ENCODE measurements at places on chromosomes 1 and 21.

- DNase-seq, result peak; percentile 3
Observed at GRCh38 chr1:86156566-86157455, at the start of gene COL24A1. Gene COL24A1, minus strand, starts transcription at chr1:86156772. Its CDS starts 376 bp downstream, at chr1:86156396.

DNA sequence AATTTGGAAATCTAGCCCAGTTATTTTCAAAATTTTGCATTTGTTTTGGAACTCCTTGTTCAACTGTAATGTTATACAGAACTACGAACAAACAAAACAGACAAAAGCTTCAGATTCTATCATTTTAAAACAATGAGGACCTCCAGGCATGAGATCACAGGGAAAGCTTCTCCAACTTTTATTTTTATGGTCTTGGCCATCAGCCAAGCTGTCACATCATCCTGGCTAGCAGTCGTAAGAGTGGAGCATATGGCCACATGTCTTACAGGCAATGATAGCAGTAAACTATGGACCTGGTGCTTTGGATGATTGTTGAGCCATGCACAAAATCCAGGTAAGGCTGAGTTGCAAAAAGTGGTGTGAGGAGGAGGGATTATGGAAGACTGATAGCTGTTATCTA lies 299.6 kb downstream of the LMX1A start:
- DNase-seq, result no peak

DNA sequence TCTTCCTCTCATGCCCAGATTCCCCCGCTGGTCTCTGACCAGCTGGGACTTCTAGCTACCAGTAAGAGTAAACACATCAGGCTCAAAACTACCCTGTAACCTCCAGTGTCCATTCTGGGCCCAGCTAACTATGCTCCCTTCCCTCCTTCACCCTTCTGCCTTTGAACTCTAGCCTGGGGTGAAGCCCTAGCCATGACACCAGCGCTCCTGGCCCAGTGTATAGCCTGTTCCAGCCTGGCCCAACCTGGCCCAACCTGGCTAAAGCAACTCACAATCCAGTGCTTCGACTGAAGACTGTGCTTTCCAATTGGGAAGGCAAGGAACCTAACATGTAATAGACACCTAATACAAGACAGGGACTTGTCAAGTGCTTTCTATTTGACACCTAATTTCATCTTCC lies 27.6 kb downstream of the CSMD2 start:
- no peak for DNase-seq

DNA sequence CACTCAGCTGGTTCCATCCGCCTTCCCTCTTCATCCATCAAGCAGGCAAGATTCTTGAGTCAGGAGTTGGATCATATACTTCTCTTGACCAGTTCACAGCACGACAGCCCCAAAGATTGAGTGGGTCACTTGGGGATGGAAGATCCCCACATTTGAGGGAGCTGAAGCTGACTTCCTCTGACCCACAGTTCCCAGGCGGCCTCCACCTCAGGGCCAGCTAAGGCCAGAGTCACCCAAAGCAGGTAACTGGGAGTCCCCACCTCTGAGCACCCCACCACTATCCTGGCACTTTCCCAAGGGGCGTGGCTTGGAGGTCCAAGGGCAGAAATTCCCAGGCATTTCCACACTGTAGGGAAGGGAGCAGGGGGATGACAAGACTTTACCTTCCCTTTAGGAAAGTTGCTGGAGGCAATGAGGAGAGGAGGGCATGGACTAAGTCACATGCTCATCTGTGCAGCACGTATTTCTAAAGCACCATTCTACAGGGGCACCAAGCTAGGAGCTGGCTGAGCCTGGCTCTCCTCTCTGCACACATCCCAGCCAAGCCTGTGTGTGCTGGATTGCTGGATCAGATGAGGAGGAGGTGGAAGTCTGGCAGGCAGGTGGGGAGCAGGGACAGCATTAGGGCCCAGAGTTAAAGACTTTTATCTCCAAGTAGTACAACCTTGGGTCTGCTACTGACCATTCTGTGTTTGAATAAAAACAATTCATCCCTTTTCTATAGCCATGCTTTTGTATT lies 1.3 kb upstream of the RD3 start:
- DNase-seq, result no peak

DNA sequence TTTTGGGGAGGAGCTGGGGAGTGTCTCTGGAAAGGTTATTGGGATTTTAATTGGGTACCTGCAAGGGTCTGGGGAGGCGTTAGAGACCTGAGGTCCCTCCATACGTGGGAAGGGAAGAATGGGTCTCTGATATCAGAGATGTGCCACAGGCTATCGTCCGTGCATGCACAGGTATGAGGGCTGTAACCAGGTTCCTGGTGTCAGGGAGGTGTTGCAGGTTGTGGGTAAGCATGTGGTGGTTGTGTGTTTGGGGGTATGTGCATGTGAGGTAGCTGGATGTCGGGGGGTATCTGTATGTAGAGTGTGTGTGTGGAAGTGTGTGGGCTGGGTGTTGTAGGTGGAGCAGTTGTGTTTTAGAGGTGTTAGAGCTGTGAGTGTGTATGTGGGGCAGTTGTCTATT lies 8.3 kb downstream of the AHDC1 start:
- no peak for DNase-seq

GRCh38 chr1:82106672-82107071 lies 305.9 kb downstream of the ADGRL2 start:
- no peak for DNase-seq

- no peak for DNase-seq
Observed at GRCh38 chr1:94983171-94983739, 56.3 kb upstream of the CNN3 start.

DNA sequence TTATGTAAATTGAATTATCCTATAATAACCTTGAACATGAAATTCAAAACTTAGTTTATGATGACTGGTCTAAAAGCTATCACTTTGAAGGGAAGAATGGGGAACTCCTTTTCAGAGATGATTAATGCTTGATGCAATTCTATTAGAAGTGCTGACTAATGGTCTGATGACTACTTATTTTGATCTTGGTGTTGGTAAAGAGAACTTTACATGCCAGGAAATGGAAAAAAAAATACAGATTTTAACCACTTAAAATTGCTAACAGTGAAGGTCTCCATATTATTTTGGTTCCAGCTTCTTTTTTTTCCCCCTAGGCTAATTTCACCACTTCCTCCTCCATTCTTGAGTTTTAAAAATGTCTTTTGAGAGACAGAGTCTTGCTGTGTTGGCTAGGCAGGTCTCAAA lies 22.9 kb downstream of the S1PR1 start:
- peak; percentile 83 for DNase-seq

- no peak for DNase-seq
Observed at GRCh38 chr1:4972761-4973320, 318.4 kb downstream of the AJAP1 start.

- no peak for DNase-seq
Observed at GRCh38 chr1:170660281-170660713, 3.6 kb upstream of the PRRX1 start.

DNA sequence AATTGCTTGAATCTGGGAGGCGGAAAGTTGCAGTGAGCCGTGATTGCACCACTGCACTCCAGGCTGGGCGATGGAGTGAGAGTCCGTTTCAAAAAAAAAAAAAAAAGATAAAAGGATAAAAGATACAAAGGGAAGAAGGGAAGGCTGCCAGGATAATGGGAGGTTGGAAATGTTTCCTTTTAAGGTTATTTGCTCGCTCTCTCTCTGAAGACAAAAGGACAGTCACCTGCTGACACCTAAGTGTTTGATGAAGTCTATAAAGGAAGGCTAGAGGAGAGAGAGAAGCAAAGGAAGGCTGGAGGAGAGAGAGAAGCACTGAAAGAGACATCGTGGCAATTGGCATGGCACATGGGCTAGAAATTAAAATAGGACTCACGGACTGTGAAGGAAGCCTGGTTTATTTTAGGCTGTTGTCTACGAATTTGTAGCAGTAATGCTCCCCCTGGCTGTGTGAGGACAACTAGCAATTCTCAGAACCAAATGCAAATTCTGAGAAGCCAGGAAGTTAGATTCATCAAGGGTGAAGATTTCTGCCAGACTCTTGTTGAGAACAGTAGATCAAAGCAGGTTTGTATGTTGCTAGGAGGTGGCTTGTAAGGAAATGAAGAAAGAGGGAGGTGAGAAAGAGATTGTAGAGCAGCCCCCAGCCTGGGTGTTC lies 154.2 kb downstream of the ZP4 start:
- DNase-seq, result peak; percentile 7

- no peak for DNase-seq
Observed at GRCh38 chr21:35920436-35920835, 139.9 kb downstream of the SETD4 start.

DNA sequence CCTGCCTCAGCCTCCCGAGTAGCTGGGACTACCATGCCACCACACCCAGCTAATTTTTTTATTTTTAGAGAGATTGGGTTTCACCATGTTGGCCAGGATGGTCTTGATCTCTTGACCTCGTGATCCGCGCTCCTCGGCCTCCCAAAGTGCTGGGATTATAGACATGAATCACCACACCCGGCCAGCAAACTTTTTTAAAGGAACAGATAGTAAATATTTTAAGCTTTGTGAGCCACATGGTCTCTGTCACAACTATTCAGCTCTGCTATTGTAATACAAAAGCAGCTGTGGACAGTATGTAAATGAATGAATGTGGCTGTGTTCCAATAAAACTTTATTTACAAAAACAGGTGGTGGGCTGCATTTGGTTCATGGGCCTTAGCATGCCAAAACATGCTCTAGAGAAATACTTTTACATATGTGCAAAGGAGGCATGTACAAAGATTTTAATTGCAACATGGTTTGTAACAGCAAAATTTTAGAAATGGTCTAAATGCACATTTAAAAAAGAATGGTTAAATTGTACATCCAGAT lies 47.0 kb downstream of the CDCP2 start:
- DNase-seq, result no peak

DNA sequence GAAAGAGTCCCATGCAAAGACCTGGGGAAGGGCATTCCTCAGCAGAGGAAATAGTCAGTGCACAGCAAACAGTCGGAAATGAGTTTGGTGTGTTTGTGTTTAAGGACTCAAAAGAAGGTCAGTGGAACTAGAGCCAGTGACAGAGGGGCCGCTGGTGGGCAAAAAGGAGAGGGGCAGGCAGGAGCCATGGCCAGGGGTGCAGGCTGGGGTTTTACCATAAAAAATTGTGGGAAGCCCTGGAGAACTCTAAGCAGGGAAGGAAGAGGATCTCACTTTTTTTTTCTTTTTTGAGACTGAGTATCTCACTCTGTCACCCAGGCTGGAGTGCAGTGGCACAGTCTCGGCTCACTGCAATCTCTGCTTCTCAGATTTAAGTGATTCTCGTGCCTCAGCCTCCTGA lies 33.7 kb upstream of the TARDBP start:
- DNase-seq, result no peak

- DNase-seq, result no peak
Observed at GRCh38 chr1:103546496-103546895, 21.0 kb downstream of the RNPC3 start.

DNA sequence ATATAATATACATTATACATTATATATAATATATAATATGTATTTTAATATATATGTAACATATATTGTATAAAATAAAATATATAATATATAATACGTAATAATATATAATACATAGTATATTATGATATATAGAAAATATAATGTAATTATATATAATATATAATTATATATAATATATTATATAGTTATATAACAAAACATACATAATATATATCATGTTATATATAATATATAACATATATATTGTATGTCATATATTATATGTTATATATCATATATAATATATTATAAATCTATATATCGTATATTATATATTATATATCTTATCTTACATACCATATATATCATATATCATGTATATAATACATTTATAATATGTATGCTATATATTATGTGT lies 248.2 kb upstream of the TPTE start:
- no peak for DNase-seq

DNA sequence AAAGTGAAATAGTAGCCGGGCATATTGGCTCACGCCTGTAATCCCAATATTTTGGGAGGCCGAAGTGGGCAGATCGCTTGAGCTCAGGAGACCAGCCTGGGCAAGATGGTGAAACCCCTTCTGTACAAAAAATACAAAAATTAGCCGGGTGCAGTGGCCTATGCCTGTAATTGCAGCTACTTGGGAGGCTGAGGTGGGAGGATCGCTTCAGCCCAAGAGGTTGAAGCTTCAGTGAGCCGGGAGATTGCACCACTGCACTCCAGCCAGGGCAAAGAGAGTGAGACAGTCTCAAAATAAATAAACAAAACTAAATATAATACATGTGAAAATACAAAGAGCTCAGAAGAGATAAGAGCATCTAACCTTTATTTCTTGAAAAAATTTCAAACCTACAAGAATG lies 2.3 kb upstream of the MSTO1 start:
- DNase-seq, result peak; percentile 14

DNA sequence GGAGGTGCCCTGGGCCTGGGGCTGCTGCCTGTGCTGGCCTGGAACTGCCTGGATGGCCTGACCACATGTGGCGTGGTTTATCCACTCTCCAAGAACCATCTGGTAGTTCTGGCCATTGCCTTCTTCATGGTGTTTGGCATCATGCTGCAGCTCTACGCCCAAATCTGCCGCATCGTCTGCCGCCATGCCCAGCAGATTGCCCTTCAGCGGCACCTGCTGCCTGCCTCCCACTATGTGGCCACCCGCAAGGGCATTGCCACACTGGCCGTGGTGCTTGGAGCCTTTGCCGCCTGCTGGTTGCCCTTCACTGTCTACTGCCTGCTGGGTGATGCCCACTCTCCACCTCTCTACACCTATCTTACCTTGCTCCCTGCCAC lies 1.8 kb downstream of the GPR3 start:
- DNase-seq, result no peak

- peak; percentile 79 for DNase-seq
Observed at GRCh38 chr1:1906185-1907097, 8.6 kb upstream of the CALML6 start.

GRCh38 chr1:172581273-172581672 lies 48.3 kb downstream of the SUCO start:
- no peak for DNase-seq

GRCh38 chr1:19872190-19872589 lies 10.0 kb upstream of the OTUD3 start:
- no peak for DNase-seq

GRCh38 chr1:198440842-198441241 lies 99.6 kb downstream of the ATP6V1G3 start:
- no peak for DNase-seq

DNA sequence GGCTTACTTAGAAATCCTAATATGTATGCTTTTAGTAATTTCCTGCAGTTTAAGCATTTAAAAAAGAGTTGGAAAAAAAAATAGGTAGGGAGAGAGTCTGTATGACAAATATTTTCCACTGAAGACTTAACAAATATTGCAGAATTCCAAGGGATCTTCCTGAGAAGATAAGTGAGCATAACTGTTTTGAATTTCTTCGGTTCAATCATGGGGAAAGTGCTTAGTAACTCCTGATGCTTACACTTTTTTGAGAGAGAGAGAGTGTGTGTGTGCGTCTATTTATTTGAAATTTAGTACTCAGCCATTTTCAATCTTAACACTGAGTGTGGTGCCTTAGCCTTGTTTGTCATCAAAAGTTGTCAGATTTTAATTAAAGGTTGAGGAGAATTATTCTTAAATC lies 18.5 kb downstream of the SON start:
- DNase-seq, result no peak

GRCh38 chr1:33852711-33853110 lies 11.2 kb upstream of the HMGB4 start:
- no peak for DNase-seq

Measured in erythroblast (primary cell).